GM23248 (cell line): ENCODE measurements at places on chromosomes 12 and 14. TPM values are rescaled to one million over a fixed set of nuclear protein-coding genes. Genes with fewer than 3 reads are reported as not detected.

DNA sequence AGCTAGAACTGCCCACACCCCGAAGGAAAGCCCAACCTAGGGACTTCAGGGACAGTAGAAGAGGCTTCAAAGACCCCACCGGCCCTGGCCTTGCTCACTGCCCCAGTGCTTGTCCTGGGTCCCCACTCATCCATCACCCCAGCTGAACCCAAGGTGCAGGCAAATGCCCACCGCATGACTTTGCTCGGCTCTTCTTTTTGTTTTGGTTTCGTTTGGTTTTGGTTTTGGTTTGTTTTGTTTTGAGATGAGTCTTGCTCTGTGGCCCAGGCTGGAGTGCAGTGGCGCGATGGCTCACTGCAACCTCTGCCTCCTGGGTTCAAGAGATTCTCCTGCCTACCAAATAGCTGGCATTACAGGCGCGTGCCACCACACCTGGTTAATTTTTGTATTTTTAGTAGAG is 9.0 kb downstream of the CCDC85C start:
- 0 out of 2 replicates have a peak, but pooled peaks cover 6% of the 10 kb centered on the region for H3K4me1 ChIP-seq
- DNase-seq = no peak
- no peaks in the 10 kb centered on the region for H3K27me3 ChIP-seq
- no peak overlapping the region for H3K4me3 ChIP-seq
- H3K27ac ChIP-seq = no peak overlapping the region
- no peaks in the 10 kb centered on the region for H3K36me3 ChIP-seq

DNA sequence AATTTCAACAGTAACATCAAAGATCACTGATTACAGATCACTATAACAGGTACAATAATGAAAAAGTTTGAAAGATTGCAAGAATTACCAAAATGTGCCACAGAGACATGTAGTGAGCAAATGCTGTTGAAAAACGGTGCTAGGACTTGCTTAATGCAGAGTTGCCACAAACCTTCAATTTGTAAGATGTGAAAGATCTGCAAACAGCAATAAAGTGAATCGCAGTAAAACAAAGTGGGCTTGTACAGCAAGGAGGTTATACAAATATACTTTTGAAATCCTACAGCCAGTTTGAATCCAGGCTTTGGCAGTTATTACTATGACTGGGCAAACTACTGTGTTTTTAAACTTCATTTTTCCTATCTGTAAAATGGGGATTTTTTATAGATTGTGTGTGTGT is 1.0 kb upstream of the PLEKHA5 start:
- DNase-seq = peak; percentile 13
- H3K27me3 ChIP-seq = no peaks in the 10 kb centered on the region
- peak overlapping the region; percentile 70; the same call in 1 of the 2 replicates for H3K27ac ChIP-seq
- peaks cover 11% of the 10 kb centered on the region; the same call in 1 of the 2 replicates for H3K4me1 ChIP-seq

DNA sequence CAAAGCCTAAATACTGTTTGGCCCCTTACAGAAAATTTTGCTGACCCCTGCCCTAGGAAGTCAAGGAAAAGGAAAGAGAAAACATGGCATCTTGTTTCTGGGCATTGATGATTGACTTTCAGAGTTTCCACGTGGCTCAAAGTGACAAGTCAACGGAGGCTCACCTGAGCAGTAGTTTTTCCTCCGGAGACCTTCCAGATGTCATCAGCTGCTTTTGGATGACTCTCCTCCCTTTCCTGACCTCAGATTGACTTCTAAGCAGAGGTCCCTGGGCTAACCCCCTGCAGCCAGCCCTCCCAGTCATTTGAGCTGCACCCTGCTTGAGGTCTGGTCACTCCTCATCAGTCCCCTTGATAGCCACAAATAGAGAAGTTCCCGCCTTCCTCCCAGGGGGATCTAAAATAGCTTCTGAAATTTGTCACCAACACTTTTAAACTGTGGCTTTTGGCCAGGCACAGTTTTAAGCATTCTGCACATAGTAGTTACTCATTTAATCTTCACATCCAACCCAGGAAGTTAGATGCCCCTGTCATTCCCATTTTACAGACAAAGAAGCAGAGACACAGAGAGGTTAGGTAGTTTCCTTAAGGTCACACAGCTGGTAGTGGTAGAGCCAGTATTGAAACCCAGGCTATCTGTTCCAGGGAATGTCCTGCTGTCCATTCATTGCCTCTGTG is 143.4 kb downstream of the CHST11 start:
- DNase-seq = no peak
- H3K27ac ChIP-seq = no peak overlapping the region
- peaks cover 43% of the 10 kb centered on the region for H3K4me1 ChIP-seq
- no peaks in the 10 kb centered on the region for H3K27me3 ChIP-seq
- no peak overlapping the region for H3K4me3 ChIP-seq
- H3K36me3 ChIP-seq = no peaks in the 10 kb centered on the region

SELPLG gene
- total RNA-seq = 4.4 and 6.1 TPM in 2 replicates
